ENCODE measurements at places on chromosomes 2 and 18.

DNA sequence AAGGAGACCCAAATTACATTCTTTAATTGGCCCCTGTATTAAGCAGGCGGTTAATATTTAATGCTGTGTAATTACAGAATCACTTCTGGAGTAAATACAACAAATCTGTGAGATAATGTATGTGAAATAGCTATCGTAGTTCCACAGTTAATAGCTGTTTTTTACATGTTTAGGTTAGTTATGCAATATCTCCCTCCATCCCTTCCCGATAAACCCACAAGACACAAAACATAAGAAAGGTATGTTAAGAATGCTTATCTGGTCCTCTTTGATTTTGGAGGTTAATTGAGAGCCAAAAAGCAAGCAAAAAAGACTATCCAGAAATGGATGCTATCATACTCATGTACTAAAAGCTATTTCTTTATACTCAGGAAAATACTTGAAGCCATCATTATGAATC, 49.1 kb downstream of the ZNF638 start:
- DNase-seq = no peak

DNA sequence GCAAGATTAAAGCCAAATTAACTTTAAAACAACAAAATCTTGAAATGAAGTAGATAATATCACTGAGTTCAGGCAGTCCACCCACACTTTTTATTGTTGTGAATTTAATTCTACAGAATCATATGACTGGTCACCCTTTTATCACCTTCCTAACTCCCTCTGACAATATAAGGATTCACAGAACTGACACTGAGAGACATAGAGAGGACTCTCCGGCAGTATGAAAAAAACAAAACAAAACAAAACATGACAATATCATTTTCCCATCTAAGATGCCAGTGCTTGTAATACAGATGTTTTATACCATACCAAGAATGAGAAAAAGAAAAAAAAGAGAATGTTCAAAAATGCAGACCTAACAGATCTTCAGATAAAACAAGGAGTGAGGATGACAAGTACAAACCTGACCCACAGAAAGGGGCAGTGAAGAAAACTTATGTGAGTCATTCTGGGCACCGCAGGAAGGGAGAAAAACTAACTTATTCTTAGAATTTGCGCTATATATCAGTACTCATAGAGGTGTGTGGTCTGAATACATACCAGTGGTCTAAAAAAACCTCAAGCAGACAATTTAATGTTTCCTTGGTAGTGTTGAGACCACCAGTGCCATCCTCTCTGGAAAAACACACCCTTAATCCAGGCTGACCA, 136.6 kb downstream of the ZAP70 start:
- DNase-seq = no peak

DNA sequence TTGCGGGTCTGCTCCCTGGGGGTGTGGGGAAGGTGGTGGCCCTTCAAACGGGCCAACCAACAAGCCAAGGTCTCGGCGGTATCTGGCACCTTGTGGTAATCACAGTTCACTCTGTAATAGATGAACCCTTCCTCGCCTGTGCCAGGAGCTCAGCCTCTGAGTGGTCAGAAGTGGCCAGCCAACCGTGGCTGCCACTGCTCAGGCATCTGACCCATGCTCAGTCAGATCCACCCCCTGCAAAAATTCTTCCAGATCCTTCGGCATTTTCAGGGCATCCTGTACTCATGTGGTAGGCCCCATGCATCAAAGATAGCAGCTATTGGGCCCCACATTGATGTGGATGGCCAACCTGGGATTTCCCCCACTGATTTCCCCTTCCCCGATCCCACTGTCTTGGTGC, 39.6 kb upstream of the SERPINE2 start:
- DNase-seq = no peak

DNA sequence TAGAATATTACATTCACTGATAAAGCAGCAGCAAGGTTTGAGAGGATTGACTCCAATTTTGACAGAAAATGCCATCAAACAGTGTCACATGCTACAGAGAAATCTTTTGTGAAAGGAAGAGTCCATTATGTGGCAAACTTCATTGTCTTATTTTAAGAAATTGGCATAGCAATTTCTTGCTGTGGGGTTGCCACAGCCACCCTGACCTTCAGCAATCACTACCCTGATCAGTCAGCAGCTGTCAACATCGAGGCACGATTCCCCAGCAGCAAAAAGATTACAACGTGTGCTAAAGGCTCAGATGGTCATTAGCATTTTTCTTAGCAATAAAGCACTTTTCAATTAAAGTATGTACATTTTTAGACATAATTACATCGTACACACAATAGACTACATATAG, 74.7 kb downstream of the PRKCE start:
- no peak for DNase-seq

- DNase-seq = peak; percentile 42
Measured at GRCh38 chr2:64212801-64213321, 68.6 kb upstream of the PELI1 start.

- DNase-seq = no peak
Measured at GRCh38 chr18:46759890-46760289, 3.0 kb upstream of the ST8SIA5 start.

DNA sequence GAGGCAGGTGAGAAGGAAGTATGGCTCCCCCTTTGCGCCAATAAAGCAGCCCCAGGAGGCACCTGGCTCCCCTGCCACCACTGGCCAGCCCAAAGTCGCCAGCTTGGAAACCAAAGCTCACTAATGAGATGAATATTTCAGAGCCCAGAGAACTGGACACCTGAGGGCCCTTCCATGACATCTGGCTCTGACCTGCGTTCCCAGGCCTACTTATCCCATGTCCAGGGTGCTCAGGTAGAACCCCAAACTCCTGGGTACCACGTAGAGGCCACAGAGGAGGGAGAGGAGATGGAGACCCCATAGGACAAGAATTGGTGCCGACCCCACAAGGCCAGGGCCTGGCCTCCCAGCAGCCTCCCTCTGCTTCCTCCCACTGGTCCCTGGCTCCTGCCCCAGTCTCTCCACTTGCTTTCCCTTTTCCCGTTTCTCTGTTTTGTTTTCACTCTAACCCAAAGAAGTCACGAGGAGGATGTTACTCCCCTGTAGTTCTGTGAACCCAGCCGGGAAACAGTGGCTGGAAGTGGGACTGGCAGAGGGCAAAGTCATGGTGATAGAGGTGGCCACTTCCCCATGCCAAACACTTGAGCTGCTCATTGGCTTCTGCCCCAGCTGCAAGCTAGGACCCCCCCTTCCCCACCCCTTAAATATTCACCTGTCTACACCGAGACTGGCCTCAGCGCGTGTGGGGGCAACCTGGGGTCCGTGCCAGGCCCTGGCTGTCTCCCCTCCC, 820 bp downstream of the TMBIM1 start:
- DNase-seq = no peak

DNA sequence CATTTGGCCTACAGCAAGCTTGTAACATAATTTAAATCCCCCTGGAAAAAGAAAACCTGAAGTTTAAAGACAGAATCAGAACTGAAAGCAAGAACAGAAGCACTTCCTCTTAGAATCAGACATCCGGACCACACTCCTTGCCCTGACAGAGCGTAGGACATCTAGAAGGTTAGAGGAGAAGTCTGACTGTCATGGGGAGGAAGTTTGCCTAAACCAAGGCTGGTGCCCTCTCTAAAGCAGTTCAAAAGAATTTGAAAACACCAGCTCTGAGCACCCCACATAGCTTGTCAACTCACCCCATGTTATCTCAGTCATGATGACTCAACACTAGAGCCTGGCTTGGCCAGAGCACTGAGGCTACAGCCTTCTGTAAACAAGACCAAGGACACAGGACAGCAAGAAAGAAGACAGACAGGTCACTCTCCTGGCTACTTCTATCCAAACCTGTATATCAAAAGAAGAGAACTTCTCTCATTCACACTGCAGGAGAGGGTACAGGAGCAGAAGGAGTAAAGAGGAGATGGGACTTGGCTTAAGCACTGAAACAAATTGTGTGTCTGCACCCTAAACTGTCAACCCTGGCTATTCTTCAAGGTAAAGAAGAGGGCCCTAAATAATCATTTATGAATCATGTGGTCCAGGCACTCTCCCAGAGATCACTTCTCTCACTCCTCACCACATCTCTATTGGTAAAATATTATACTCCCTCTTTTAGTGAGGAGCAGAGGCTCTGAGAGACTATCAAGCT, 198.6 kb downstream of the MEMO1 start:
- DNase-seq = no peak
